ENCODE measurements at places on chromosomes 3 and 15.

DNA sequence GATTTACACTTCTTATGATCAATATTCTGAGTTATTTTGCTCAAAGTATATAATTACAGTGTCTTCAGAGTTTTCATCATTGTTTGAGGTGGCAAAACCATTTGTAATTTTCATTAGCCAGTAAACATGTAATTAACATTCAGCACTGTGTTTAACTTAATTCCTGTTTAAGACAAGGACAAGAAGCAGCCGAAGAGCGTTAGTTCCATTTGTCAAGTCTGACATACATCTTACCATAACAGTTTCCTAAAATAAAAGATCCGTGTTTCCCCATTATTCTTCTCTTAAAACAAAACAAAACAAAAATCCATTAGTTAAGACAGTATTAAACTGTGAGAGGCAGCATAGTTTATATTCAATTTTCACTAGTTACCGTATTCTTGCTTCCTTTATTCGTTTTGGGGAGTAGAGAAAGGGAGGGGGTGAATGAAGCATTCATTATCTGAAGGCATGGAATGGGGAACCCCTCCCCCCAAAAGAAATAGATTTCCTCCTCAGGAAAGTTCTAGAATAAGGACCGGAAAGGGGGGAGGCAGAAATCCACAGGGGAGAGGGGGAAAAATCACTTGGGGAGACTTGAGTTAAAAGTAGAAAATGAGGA, 5.5 kb upstream of the NR2F2 start:
- no peak for DNase-seq
- no peaks in the 10 kb centered on the region for H3K27me3 ChIP-seq
- peaks cover 21% of the 10 kb centered on the region for H3K4me1 ChIP-seq

DNA sequence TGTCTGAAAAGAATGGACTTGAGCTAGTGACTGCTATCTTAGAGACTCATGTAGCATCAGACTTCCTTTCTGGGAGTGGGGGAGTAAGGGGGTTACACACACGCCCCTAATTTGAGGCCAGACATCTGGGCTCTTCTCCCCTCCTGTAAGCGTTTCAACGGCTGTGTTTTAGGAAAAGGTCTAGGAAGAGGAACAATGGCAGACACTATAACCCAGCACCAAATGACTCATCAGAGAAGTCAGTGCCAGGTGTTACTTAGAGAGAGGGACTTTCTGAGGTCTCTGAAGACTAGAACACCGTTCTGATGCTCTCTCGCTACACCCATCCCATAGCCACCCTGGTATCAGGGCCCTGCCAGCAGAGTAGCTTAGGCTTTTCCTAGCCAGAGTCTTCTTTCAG, 65.5 kb downstream of the SSUH2 start:
- H3K4me1 ChIP-seq = peaks cover 30% of the 10 kb centered on the region
- no peak for DNase-seq
- peak overlapping the region; percentile 20 for H3K27ac ChIP-seq

GRCh38 chr15:57427367-57427821, 51.1 kb downstream of the CGNL1 start:
- H3K27ac ChIP-seq = peak overlapping the region; percentile 51
- no peak overlapping the region for H3K4me3 ChIP-seq
- DNase-seq = no peak
- H3K4me1 ChIP-seq = no peaks in the 10 kb centered on the region
- no peaks in the 10 kb centered on the region for H3K36me3 ChIP-seq
- no peaks in the 10 kb centered on the region for H3K27me3 ChIP-seq

GRCh38 chr3:194373899-194374298, 4.4 kb upstream of the LRRC15 start:
- no peaks in the 10 kb centered on the region for H3K27me3 ChIP-seq
- H3K36me3 ChIP-seq = no peaks in the 10 kb centered on the region
- H3K27ac ChIP-seq = no peak overlapping the region

GRCh38 chr3:71924721-71925120, 139.8 kb upstream of the PROK2 start:
- H3K36me3 ChIP-seq = no peaks in the 10 kb centered on the region
- no peaks in the 10 kb centered on the region for H3K4me1 ChIP-seq
- DNase-seq = no peak
- H3K4me3 ChIP-seq = no peak overlapping the region
- H3K27ac ChIP-seq = no peak overlapping the region

DNA sequence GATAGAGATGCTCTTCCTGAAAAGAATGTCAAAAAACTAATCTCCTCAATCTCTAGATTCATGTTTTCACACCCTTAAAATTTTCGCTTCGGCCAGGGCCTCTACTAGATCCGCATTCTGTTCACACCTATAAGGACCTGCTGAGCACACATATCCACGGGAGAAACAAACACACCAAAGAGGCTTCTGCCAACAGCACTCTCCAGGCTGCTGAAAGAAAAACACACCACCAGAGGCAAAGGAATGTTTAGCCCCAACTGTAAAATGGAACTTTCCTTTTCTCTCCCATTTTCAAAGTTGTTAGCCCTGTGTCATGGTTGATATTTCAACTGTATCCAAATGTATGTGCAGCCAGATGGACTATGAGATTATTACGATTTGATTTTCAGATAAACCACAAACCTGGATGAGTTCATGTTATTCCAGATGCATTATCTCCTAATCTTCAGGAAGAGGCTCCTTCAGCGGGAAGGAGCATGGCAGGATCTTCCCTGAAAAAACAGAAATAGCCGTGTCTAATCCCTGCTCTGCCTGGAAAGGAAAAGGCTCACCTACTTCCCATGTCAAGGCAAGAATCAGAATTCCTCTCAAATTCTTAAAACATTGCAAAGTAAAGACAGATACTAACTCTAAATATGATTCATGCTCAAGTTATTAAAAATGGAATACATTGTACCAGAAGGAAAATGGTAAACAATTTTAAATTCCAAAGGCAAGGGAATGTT, 442.7 kb upstream of the NR2F2 start:
- no peaks in the 10 kb centered on the region for H3K27me3 ChIP-seq
- DNase-seq = no peak
- no peaks in the 10 kb centered on the region for H3K4me1 ChIP-seq
- H3K36me3 ChIP-seq = no peaks in the 10 kb centered on the region
- H3K4me3 ChIP-seq = no peak overlapping the region
- H3K27ac ChIP-seq = no peak overlapping the region

DNA sequence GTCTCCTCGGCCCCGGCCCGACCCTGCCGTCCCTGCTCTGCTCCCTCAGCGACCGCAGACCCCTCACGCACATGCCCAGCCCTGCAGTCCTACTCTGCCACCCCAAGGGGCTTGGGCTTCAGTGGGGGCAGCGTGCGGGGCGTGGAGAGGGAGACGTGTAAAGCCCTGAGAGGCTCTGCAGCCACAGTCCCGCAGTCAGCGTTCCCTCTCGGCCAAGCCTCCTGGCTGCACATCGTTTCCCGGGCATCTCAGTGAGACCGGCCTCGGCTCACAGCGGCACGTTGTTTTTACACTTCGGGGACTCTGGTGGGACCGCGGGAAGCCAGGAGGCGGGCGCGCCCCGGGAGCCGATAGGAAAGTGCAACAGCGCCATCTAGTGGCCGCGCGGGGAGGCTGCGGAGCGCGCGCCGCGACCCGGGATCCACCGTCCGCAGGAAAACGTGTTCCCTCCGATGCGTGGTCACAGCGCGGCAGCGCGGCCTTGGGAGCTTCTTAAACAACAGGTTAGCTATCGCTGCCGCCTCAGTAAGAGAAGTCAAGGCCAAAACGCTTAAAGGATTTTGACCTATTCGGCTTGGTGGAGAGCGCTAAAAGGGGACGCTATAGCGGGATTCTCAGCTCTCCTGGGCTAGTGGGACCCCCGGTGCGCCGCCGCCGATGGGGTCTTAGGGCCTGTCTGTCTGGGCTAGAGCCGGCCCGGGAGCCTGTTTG, 226.8 kb upstream of the IGF1R start:
- H3K27me3 ChIP-seq = peaks cover 41% of the 10 kb centered on the region
- H3K4me3 ChIP-seq = peak overlapping the region; percentile 53
- peak overlapping the region; percentile 38 for H3K27ac ChIP-seq
- H3K4me1 ChIP-seq = peaks cover 16% of the 10 kb centered on the region

DNA sequence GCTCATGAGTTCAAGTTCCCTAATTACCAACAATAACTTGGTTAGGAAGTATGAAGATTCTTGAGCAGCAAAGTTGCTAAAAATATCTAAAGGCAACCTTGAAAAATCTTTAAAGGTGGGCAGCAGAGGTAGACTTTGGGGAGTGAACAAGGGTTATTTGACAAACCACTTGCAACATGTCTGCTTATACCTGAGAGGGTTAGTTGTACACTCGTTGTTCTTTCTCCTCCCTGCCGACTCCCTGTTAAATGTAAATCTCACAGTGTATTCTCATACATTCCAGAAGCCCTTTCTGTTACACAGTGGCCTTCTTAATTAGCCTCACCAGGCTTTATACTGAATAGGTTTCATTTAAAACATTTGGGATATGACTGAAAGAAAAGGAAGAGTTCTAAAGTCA, 121.7 kb downstream of the ARNT2 start:
- DNase-seq = no peak
- no peaks in the 10 kb centered on the region for H3K36me3 ChIP-seq
- H3K4me1 ChIP-seq = peaks cover under 1% of the 10 kb centered on the region
- no peak overlapping the region for H3K4me3 ChIP-seq
- H3K27me3 ChIP-seq = no peaks in the 10 kb centered on the region
- no peak overlapping the region for H3K27ac ChIP-seq

- H3K27ac ChIP-seq = no peak overlapping the region
- no peaks in the 10 kb centered on the region for H3K27me3 ChIP-seq
- H3K36me3 ChIP-seq = no peaks in the 10 kb centered on the region
- DNase-seq = no peak
- peaks cover 24% of the 10 kb centered on the region for H3K4me1 ChIP-seq
Measured at GRCh38 chr3:31370681-31371080, 162.0 kb upstream of the STT3B start.

DNA sequence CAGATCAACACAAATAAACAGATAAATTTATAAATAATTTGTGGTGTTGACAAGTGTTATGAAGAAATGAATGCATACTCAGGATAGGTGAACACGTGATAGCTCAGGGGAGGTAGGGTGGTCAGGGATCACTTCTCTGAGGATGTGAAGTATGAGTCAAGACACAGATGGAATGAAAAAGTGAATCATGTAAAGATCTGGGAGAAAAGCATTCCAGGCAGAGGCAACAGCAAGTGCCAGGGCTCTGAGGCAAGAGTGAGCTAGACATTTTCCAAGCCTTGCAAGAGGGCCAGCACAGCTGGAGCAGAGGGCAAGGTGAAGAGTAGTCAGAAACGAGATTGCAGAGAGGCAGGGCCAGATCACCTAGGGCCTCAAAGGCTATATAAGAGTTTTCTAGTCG, 177.8 kb downstream of the WNT5A start:
- no peak for DNase-seq
- no peak overlapping the region for H3K27ac ChIP-seq
- no peaks in the 10 kb centered on the region for H3K36me3 ChIP-seq
- no peaks in the 10 kb centered on the region for H3K27me3 ChIP-seq
- H3K4me3 ChIP-seq = no peak overlapping the region
- H3K4me1 ChIP-seq = no peaks in the 10 kb centered on the region

GRCh38 chr15:52082197-52083036, 30.2 kb downstream of the BCL2L10 start:
- no peaks in the 10 kb centered on the region for H3K27me3 ChIP-seq
- no peak overlapping the region for H3K27ac ChIP-seq
- H3K4me1 ChIP-seq = no peaks in the 10 kb centered on the region
- H3K4me3 ChIP-seq = no peak overlapping the region

DNA sequence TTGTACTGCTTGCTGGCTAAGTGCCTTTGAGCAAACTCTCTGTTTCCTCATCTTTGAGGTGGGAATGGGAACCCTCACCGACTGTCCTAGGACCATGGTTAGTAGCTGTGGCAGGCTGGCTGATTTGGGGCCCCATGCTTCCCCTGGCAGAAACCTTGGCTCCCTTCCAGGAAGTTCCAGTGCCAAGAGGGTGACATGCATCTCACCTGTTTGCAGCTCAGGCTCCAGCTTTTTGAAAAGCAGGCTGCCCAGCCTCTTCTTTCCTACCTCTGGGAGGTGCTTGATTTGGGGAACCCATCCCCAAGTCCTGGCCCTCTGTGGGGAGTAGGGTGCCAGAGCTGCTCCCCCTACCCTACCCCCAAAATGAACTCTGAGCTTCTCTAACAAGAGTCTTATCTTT, 50.8 kb downstream of the RAB11A start:
- H3K4me3 ChIP-seq = no peak overlapping the region
- peaks cover 11% of the 10 kb centered on the region for H3K4me1 ChIP-seq
- DNase-seq = no peak
- peaks cover 15% of the 10 kb centered on the region for H3K36me3 ChIP-seq

DNA sequence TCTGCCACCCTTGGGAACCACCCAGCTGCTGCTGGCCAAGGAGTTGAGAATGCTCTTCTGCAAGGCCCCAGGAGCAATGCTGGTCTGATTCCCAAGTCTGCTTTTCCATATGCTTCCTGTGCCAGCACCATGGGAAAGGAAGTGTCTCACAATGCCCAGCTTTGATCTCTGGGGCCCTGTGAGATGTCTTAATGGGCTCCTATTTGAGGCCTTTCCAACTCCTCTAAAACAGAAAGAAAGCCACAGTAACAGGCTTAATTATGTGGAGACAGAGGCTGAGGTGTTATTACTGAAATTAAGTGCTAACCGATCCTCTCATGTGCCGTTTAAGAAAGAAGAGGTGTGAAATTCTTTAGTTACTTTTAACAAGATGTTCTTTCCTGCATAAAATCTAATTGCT, 4.5 kb downstream of the EOGT start:
- DNase-seq = no peak
- no peaks in the 10 kb centered on the region for H3K27me3 ChIP-seq
- H3K4me3 ChIP-seq = no peak overlapping the region
- H3K27ac ChIP-seq = peak overlapping the region; percentile 99
- H3K4me1 ChIP-seq = peaks cover 39% of the 10 kb centered on the region
- H3K36me3 ChIP-seq = peaks cover 39% of the 10 kb centered on the region

DNA sequence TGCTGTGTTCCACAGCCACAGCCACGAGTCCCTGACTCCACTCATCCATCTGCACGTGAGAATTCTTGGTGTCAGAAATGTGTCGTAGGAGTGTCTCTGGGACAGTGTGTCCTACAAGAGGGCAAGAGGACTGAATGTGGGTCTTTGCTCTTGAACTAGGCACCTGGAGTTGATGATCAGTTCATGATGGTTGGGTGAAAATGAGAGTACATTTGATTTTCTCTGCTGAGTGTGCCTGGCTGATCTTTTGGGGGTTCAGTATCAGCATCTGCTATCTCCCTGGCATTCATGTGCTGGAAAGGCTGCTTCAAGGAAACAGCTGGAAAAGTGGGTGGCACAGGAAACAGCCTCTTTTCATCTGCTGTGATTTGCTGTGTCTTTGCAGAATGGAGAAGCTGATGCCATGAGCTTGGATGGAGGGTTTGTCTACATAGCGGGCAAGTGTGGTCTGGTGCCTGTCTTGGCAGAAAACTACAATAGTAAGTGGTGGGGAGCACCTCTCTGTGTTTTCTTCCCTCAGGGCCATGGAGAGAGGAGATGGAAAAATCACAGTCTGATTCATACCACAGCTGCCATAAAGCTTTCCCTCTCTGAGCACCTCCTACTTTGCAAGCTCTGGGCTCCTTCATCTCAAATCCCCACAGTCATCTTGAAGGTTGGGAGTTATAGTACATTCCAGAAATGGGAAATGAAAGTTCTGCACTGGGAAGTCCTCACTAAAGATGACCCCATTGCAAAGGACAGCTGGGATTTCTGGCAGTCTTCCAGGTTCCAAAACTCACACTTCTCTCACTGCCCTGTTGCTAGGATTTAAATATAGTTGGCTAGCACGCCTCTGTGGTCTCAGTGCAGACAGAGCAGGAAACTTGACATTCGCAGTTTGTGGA, 17.8 kb downstream of the TF start:
- H3K36me3 ChIP-seq = no peaks in the 10 kb centered on the region
- H3K27me3 ChIP-seq = no peaks in the 10 kb centered on the region
- H3K27ac ChIP-seq = no peak overlapping the region
- H3K4me1 ChIP-seq = no peaks in the 10 kb centered on the region
- no peak overlapping the region for H3K4me3 ChIP-seq

- no peaks in the 10 kb centered on the region for H3K36me3 ChIP-seq
- H3K27ac ChIP-seq = no peak overlapping the region
- H3K4me3 ChIP-seq = no peak overlapping the region
- no peaks in the 10 kb centered on the region for H3K27me3 ChIP-seq
Measured at GRCh38 chr15:48064421-48064820, 56.4 kb upstream of the SLC24A5 start.

Data from tibial artery (tissue), 4 donors.